ENCODE measurements at places on chromosomes 2 and 18.

GRCh38 chr2:235478609-235479008 lies 15.2 kb upstream of the AGAP1 start:
- no peak for DNase-seq

DNA sequence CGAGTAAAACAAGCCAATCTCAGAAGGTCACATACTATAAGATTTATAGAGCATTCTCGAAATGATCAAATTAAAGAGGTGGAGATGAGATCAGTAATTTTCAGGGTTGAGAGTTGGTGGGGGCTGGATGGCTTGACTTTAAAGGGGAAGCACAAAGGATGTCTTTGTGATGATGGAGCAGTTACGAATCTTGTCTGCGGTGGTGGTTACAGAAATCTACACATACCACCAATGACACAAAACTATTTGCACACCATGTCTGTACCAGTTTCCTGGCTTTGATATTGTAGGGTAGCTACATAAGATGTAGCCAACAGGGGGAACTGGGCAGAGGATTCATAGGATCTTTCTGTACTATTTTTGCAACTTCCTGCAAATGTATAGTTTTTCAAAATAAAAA lies 190.6 kb upstream of the SMIM21 start:
- no peak for DNase-seq

GRCh38 chr2:24721470-24721869 lies 71.7 kb downstream of the PTRHD1 start:
- DNase-seq = peak; percentile 30

- DNase-seq = no peak
These were observed 51.8 kb upstream of the PMAIP1 start for GRCh38 chr18:59848002-59848401.

DNA sequence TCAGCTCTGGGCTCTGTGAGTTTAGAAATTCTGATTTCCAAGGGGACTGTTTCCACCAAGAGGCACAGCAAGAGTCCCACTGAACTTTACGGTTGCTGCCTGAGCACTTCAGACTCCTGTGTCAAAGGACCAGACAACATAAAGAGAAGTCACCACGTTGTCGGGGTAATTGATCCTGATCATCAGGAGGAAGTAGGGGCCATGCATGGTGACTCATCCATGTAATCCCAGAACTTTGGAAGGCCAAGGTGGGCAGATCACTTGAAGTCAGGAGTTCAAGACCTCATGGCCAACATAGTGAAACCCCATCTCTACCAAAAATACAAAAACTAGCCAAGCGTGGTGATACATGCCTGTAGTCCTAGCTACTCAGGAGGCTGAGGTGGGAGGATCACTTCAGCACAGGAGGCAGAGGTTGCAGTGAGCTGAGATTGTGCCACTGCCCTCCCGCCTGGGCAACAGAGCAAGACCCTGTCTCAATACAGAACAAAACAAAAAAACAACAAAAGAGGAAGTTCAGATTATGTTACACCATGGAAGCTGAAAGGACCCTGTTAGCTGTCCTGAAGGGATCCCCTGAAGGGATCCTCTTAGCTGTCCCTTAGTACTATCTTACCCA lies 9.4 kb upstream of the ASXL2 start:
- DNase-seq = no peak

DNA sequence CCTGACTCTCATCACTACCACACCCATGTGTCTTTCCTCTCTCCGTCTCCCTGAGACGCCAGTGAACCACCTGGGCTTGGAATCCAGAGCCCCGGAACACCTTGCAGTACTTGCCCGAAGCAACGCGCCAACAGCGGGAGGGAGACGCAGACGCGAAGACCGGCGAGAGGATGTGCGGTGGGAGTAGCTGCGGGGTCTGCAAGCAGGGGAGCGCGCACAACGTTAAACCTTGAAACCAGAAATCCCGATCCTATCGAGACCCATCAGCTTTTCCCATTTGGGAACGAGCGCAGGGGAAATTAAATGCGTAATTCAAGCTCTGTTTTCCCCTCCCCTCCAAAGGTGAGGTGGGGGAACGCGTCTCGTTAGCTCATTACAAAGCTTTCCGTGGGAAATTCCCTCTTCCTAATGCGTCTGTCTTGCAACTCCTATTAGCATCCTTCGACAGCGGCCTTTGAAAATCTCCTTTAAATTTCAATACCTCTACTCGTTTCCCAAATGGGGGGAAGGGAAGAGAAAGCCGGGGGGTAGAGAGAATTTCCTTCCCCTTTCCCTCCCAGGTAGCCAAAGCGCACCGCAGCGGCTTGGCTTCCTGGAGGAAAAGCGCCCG lies 421 bp upstream of the CNTNAP5 start:
- DNase-seq = no peak

GRCh38 chr2:55160422-55160821 lies 71.7 kb downstream of the CLHC1 start:
- DNase-seq = no peak

DNA sequence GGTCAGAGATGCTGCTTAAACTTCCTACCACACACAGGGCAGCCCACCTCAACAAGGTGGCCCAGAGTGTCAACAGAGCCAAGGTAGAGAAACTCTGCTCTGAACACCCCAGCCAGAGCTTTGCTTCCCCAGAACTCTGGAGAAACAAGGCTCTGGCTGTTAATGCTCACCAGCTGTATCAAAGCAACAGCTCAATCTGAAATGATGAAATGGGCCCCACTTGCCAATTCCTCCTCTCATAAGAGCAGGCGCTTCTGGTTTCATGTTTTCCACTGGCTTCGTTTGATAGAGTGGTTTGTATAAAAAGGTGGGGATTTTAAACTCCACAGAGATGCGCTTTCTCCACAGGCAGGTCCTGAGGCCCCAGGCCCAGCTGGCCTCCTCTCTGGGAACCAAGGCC lies 60.9 kb upstream of the TFCP2L1 start:
- no peak for DNase-seq

DNA sequence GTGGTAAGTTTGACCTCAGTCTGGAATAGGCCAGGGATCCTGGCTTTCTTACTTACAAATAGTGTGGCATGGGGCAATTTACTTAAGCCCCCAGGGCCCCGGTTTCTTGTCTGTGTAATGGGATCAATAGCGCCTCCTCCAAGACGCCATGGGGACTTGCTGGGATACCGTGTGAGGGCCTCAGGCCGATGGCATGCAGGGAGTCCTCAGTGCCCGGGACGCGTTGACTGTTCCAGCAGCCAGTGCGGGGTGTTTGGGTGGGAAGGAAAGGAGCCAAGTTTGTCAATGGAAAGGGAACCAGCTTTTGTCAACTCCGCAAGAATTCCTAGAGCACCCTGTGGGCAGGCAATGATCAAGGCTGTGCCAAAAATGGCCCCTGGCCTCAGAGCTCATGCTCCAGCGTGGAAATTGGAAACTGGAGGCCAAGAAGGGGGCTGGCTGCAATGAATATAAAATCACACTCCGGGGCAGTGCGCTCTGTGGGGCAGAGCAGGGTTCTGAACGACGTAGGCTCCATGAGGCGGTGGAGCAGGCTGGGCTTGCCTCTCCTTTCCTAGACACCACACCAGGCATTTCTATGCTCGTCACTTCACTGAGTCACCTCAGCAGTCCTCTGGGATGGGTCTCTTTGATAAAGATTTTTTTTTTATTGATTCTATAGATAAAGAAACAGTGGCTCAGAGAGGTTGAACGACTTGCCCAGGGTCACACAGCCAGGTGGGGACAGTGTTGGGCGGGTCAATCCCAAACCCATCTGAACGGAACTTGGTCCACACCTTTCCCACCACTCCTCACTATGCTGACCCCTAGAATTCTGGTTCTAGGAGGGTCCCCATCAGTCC lies 56.7 kb upstream of the ASAP2 start:
- DNase-seq = no peak

- DNase-seq = no peak
These were observed 102.3 kb downstream of the ZFP36L2 start for GRCh38 chr2:43123981-43124686.

GRCh38 chr2:190350371-190350770 lies 7.0 kb downstream of the INPP1 start:
- no peak for DNase-seq

DNA sequence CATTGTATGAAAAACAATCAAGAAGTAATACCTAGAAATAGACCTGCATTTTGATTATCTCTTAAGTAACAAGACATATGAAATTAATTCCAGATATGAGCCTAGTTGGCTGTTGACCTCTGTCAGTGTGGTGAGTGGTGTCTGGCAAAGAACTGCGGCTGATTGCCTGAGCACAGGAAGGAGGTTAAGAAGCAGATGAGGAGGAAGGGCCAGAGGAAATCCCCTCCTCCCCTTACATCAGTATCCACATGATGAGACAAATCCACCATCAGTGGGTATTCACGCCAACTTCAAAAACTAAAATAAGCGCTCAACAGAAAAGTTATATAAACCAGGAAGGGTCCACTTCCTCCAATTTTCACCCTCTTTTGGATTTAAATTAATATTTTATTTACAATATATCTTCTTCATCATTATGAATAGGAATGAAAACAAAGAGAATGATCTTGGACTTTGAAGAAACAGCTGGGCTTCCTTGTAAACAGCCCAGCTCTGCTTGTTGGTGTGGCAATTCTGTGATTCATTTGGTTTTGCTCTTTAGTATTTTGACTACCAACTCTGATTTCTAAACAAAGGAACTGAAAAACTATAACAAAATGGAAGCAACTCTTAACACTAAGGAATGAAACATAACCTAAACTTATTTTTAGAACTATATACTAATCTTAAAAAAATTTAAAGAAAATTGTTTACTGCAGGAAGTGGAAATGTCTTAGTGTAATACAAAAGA lies 27.3 kb downstream of the RFTN2 start:
- DNase-seq = no peak

GRCh38 chr2:41101281-41101680 lies 649.4 kb upstream of the SLC8A1 start:
- no peak for DNase-seq

GRCh38 chr2:85921659-85922058 lies 32.9 kb upstream of the ST3GAL5 start:
- DNase-seq = no peak

- no peak for DNase-seq
These were observed 12.7 kb downstream of the INPP5D start for GRCh38 chr2:233072838-233073237.

DNA sequence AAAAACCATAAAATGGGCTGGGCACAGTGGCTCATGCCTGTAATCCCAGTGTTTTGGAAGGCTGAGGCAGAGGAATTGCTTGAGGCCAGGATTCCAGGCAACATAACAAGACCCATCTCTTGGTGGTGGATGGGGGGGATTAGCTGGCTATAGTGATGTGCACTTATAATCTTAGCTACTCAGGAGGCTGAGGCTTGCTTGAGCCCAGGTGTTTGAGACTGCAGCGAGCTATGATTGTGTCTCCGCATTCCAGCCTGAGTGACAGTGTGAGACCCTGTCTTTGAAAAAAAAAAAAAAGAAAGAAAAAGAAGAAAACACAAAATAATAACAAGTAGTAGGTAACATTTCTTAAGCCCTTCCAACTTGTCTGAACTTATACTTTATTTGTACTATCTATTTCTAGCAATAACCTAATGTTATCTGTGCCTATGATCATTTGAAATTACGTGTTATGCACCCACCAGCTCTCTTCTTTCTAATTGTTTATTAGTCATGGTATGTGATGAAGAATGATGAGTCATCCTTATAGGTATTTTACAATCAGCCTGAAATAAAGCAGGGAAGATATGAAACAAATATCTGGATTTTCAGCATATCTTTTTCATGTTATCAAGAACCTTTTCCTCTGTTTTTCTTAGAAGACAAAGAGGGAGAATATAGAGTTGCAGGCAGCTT lies 129.3 kb upstream of the UNC80 start:
- DNase-seq = no peak

GRCh38 chr2:12110074-12110473 lies 363.6 kb downstream of the LPIN1 start:
- no peak for DNase-seq

Data from HS-27A (cell line).